MV-4-11 (cell line): ENCODE measurements at places on chromosomes 7 and 10.

- DNase-seq: no peak
Measured at GRCh38 chr7:158004123-158004490, 583.5 kb downstream of the PTPRN2 start.

DNA sequence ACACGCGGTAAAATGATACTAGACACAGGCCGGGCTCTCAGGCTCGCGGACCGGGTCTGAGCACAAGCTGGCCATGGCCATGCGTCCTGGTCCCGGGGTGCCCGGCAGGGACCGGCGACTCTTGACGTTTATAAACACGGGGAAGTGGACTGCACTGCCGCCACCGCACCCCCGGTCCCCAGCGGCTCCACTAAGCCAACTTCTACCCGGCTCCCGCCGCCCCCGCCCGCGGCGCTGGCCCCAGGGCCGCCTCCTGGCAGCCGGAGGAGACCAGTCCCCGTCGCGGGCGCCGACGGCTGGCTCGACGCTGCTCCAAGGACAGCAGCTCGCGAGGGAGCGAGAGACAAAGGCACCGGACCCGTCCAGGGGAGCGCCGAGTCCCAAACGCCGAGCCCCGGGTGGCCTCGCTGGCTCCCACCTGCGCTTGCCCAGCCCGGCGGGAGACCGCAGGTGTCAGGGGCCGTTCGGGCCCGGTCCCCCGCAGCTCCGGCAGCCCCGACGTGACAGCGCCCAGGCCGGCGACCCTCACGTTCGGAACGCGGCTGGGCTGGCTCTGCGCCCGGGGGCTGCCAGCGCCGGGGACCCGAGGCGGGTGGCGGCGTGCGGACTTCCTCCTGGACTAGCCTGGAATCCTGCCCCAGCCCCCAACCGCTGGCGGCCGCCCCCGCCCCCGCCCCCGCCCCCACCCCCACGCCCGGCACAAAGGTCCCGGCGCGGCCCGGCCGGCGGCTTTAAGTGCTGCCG is 517 bp downstream of the ITGB1 start:
- DNase-seq: peak; percentile 18

DNA sequence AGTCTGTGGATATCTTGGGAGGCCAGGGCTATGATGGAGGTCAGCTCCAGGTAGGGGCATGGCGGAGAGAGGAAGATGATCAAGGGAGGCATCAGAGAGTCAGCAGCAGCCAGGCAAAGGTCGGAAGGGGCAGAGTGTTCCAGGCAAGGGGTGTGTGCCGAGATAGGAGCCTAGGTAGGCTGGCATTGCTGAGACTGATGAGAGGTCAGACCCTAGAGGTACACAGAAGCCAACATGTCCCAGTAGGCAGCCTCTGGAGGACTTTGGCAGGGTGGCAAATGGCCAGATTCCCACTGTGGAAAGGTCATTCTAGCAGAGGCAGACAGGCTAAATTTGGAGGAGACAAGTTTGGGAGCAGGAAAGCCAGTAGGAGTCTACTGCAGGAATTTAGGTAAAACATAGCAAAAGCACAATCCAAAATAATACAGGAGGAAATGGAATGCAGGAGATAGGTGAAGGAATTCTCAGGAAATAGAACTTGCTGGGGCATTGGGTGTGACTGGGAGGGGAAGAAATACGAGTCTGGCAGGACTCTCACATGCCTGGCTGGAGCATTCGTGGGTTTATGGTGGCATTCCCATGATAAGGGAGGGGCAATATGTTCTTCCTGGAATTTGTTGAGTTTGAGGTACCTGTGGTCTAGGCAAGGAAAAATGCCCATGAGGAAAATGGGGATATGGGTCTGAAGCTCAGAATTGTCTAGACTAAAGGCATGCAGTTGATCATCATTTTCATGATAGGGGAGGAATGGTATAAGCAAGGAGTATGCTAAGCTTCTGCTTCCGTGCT is 25.7 kb downstream of the TMEM176A start:
- DNase-seq: no peak

- DNase-seq: peak; percentile 33
Measured at GRCh38 chr7:979886-980571, 3.0 kb upstream of the CYP2W1 start.

- no peak for DNase-seq
Measured at GRCh38 chr7:148175512-148175911, 415.1 kb upstream of the C7orf33 start.
